ENCODE measurements at places on chromosomes 3 and 15. TPM values are rescaled to one million over a fixed set of nuclear protein-coding genes. Genes with fewer than 3 reads are reported as not detected.

DNA sequence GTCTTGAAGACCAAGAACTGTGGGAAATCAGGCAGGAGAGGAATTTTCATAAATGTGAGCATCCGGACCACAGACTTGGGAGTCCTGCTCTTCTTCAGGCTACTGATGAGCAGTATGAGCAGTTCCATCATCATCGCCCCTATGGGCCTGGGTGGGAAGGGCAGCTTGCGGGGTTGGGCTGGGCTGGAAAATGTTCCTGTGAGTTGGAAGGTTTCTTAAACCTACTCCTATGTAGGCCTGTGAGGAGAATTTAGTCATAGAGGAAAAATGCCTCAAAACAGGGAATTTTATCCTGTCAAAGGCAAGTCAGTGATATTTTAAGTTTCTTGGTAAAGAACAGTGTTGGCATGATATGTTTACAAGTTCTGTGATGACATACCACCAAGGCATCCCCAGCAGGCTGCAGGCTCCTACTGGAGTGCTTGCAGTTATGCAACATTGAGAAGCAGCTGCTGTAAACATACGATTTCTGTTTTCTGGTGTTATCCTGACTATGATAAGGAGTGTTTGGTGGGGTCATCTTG is 10.3 kb downstream of the MASP1 start:
- DNase-seq, result no peak

- DNase-seq, result peak; percentile 19
Measured at GRCh38 chr15:38072348-38073177, 138.1 kb downstream of the TMCO5A start.

DNA sequence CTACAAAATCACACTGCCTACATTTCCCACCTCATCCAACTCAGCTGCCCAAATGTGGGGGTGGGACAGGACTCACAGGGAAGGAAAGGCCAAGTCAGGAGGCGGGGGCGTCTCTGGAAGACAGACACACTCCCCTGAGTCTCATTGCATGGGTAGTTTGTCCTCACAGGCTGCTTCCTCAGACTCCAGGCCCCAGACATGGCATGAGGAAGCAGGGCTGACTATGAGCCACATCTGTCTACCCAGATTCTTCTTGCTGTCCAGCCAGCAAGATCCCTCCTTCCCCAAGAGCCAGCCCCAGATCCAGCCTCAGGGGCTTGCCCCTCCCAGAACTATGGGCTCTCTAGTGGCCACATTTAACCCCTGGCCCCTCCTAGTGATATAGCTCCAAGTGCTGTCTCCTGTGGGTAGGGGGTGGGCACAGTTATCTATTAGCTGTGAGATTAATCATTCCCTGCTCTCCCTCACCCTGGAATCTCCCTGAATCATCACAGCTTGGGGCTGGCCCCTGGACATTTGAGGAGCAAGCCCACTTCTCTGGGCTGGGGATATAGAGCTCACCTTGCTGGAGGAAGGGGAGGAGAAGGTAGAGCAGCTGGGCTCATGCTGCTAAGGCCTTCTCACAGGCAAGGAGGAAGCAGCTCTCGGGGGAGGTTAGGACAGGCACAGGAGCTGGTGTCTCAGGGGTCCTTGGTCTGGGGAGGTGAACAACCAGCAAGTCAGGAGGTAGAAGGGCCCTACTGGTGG is 2.1 kb upstream of the CCDC33 start:
- DNase-seq, result no peak

DNA sequence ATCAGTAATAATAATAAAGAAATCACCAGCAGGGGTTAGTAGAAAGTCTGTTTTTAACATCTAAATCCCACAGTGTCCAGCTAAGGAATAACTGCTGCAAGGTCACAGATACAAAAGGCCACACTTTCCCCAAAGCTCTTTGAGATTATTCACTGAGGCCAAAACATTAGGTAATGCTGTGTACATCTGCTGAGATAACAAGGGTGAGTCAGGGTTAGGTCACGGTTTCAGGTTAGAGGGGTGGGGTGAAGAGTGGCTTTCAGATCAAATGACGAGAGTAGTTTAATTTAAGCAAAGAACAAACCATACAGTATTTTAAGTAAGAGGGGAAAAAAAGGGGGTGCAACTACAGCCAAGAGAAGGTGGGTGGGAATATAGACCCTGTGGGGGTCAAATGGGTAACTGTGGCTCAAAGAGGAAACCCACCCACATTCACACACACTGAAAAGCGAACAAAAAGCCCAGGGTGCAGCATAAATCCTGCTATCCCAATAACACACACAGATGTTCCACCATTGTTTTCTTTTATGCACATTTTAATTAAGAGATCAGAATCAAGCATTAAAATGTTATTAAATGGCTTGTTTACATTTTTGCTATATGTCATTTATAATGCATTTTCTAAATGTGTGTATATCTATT is 412.9 kb downstream of the TIGIT start:
- peak; percentile 25 for DNase-seq

GRCh38 chr3:15646851-15647511 is 45.4 kb downstream of the BTD start:
- DNase-seq, result no peak

DNA sequence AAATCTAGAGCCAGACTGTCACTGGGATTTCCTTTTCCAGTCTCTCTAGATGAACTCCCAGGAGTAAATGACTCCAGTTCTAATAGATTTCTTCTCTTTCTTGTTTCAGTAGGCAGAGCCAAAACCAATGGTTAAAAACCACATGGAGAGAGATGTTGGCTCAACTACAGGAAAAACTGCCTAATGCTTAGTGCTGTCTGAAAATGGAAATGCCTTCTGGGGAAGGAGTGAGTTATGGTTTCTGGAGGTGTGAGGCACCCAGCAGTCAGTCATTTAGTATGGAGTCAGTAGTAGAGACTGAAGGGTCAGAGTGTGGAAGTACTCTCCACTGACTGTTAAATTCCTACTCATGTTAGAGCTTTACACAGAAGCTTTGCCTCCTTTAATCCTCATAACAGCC is 136.7 kb downstream of the CCNL1 start:
- DNase-seq, result no peak

- DNase-seq, result no peak
Measured at GRCh38 chr3:170534227-170534626, 51.6 kb downstream of the SLC7A14 start.

DNA sequence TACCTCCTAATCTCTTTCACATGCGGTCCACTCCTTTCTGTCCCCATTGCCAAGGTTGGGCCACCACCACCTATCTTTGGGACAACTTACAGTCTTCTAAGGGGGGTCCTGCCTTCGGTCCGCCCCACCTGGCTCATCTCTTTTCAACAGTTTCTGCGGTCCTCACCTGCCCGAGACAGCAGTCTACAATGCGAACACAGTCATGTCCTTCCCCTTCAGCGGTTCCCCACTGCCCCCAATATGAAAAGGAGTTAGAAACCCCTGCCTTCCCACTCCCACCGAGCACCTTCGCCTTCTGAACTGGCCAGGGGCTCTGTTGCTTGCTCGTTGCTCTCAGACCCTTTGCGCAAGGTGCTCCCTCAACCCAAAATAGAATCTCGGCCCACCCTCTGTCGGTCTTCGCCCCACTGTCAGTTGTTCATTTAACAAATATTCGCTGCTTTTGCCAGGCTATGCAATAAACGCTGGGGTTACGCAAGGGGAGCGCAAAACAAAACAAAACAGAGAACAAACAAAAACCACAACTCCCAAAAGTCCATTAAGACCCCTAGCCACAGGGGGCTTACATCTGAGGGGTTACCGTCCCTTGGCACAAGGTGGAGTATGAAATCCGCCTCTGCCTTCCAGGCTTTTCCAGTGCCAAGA is 611 bp upstream of the FANCI start:
- DNase-seq, result no peak

- no peak for DNase-seq
Measured at GRCh38 chr3:13645801-13646637, 97.1 kb downstream of the FBLN2 start.

DNA sequence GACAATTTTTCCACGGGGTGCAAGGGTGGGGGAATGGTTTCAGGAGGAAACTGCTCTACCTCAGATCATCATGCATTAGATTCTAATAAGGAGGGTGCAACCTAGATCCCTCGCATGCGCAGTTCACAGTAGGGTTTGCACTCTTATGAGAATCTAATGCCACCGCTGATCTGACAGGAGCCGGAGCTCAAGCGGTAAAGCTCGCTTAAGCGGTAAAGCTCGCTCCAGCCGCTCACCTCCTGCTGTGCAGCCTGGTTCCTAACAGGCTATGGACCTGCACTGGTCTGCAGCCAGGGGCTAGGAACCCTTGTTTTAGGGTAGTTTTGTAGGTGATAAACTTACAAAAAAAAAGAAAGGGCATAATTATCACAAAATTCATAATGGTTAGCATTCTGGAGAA is 53.9 kb upstream of the RYR3 start:
- DNase-seq, result no peak

DNA sequence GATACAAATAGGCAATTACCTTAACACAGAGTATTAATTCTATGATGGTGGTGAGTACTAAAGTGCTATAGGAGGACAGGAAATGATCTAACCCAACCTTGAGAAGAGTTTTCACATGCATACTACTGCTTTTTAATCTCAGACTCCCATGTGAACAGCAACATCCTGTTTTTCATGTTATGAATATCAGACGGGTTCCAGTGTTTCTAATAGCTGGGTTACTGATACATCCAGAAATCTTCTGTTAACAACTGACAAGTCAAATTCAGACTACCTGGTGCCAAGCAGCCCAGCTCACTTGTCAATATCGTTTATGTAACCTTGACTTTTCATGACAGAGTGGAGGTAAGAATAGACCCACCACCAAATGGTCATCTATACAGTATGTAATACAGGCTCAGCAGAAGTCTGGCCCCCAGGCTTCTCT is 220.2 kb upstream of the COL8A1 start:
- DNase-seq, result no peak

DNA sequence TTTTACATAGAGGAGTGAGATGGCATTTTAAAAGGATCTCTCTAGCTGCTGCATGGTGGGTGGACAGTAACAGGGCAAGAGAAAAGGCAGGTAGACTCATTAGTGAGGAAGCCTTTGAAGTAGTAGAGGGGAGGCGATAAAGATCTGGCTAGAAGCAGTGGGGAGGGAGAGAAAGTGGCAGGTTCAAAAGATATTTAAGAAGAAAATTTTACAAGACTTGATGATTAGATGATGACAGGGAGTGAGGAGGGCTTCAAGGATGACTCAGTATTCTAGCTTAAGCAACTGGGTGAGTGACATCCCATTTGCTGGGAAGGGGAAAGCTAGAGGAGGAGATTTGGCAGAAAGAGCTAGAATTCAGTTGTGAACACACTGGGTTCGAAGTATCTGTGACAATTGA is 3.8 kb upstream of the BRPF1 start:
- DNase-seq, result no peak

DNA sequence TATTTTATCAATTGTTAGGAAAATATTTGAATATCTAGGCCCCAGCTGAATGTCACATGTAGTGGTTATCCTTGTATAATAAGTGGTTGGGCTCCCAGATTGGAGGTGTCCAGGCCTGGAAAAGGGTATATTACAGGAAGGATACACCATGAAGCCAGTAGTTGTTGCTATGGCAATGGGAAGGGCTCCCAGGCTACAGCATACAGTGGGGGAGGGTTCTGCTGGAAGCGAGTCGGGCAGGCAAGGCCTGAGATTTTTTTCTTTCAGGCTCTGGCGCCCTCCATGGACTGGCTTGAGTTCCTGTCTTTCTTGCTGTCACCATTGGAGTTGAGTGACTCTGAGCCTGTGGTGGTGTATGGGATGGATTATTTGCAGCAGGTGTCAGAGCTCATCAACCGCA is 8.9 kb downstream of the ECE2 start:
- peak; percentile 34 for DNase-seq

DNA sequence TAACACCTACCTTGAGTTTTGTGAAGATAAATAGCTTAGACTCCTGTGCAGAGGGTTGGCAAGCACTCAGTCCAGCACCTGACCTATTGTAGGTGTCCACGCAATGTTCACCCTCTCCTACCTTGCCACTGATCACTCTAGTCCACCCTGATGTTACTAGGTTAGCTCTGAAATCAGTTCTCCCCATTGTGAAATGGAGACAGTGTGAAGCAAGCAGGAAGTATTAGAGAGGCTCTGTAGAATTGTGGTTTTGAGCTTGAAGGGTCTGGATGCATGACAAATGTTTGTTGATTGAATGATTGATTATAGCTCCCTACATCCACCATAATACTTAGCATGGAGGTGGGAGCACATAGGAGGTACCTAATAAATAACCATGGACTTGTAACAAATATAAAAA is 199.7 kb downstream of the RPLP1 start:
- no peak for DNase-seq

DNA sequence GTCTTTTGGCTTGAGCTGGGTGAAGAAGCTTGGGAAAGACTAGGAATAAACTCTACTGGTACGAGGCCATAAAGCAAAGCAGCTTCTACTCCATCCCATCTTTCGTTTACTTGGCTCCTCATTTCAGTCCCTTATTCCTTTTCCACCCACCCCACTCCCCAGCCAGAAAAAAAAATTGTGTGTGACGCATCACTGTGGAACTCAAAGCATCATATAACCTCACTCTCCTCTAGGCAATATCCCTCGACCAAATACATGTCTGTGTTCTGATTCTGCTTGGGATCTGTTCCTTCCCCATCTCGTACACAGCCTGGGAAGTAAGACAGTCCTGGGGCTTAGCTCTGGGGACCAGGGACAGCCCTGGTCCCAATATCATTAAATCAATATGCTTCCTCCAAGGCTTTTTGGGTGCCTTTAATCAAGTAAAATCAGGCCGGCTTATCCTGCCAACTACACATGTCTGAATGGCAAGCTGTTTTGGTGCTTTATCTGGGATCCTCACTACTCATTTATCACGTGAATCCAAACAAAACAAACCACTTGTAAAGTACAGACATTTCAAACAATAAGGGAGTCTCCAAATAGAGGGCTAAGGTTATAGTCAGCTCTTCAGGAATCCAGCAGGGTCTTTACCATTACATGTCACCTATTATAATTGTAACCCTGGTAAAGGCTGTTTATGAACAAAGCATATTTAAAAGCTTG is 74.9 kb upstream of the ZBED2 start:
- no peak for DNase-seq

GRCh38 chr15:79978260-79978654 is 7.3 kb upstream of the BCL2A1 start:
- DNase-seq, result no peak

DNA sequence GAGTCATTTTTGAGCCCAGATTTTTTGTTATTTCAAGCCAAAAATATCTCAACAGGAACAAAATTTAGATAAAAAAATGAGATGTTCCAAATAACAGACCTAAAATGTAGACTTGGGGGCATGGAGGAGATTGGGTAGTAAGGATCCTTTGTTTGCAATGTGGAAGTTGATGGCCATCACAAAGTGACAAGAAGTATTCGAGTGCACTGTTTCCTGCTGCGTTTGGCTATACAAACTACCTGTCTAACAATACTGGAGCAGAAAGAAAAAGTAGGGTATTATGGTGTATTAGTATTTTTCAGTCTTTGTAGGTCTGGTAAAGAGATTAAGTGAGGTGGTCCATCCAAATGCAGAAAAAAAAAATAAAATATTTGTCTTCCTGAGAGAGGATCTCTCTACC is 284.2 kb downstream of the C3orf38 start:
- no peak for DNase-seq

PLA2G4E gene
- not detected for total RNA-seq

PRICKLE2 gene
- total RNA-seq, result not detected

IMPG2 gene
- total RNA-seq, result 0.45 TPM

GRAMD2A gene
- not detected for total RNA-seq

NR2E3 gene
- not detected for total RNA-seq

GOLGA6D gene
- total RNA-seq, result not detected

FEZF2 gene
- total RNA-seq, result not detected

KBTBD13 gene
- not detected for total RNA-seq

FETUB gene
- total RNA-seq, result not detected

OIP5 gene
- total RNA-seq, result 10.5 TPM

A4GNT gene
- total RNA-seq, result not detected

SCAANT1 gene
- not detected for total RNA-seq

Measured in activated naive CD4-positive, alpha-beta T cell treated with anti-CD3 and anti-CD28 coated beads, Interleukin-2, amount 50 U/mL, for 72 hours (primary cell).